Sciatic nerve (tissue), 2 donors: ENCODE measurements at places on chromosomes 11 and 22. TPM values are rescaled to one million over a fixed set of nuclear protein-coding genes. Genes with fewer than 3 reads are reported as not detected.

Gene MUC5AC
- 0.27 TPM for total RNA-seq

- no peak for DNase-seq
Observed at GRCh38 chr11:66047541-66048365, 1.2 kb downstream of the GAL3ST3 start.

DNA sequence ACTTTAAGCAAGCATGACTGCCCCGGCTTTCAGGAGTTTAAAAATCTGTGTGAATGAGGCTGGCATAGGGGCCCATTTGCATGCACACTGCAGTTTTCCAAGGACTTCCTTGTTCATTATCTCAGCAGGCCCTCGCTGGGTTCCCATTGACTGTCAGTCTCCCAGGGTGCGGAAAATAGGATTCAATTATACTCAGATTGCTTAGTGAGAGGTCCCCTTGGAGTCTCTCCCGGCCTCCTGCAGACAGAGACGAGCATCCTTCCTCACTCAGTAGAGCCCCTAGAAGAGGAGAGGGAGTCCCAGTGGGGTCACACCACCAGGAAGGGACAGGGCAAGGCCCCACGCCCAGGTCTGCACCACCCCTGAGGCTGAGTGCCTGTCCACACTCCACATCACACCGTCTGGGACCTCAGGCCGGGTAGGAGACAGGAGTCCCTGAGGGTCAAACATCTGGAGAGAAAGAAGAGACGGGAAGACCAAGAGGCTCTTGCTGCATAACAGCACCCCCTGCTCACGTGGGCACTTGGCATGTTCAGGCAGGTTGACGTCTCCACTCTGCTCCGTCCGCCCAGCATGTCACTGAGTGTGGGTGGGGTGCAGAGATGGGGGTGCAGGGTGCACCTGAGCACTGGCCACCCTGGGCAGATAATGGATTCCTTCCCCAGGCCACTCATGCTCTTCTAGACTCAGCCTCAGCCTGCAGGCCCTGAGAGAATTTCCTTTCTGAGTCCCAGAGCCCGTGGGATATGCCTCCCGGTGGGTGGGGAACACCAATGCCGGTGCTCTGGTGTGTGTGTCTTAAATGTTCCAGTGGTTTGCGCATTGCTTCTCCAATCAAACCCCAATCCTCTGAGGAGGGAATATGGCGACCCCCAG lies 58.8 kb downstream of the MCM5 start:
- DNase-seq = no peak

Gene MGAT3
- total RNA-seq = 56.5 TPM

DNA sequence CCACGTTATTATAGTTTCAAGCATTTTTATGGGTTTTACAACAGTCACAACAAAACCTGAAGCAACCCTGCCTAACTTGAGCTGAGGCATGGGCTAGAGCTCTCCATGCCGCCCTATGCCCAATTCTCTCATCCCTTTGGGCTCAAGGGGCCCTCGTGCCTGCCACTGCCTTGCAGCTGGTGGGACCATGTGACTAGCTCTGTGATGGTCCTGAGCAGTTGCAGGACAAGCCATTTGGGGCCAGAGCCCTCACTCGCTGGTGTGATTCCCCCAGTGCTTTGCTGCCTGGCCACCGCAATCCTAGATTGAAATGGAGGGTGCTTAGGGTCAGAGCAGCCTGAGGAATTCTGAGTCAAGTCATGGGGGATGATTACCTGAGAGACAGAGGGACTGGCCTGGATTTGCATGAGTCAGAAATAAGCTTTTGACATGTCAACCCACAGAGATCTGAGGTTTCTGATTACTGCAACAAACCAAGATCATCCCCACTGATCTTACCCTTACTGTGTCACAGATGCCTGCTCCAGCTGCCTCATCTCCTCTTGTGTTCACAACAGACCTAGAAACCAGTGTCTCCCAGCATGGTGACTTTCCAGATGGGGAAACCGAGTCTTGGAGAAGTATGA lies 323.7 kb downstream of the BRD1 start:
- DNase-seq = no peak

Gene MEI1
- 2.9 TPM for total RNA-seq

Gene OTOG
- total RNA-seq = not detected

GRCh38 chr11:113521737-113522517 lies 46.7 kb upstream of the DRD2 start:
- DNase-seq = no peak

Gene HINFP
- total RNA-seq = 30.4 TPM

Gene SCGB1D2
- not detected for total RNA-seq

Gene NAALADL1
- 14.7 TPM for total RNA-seq

DNA sequence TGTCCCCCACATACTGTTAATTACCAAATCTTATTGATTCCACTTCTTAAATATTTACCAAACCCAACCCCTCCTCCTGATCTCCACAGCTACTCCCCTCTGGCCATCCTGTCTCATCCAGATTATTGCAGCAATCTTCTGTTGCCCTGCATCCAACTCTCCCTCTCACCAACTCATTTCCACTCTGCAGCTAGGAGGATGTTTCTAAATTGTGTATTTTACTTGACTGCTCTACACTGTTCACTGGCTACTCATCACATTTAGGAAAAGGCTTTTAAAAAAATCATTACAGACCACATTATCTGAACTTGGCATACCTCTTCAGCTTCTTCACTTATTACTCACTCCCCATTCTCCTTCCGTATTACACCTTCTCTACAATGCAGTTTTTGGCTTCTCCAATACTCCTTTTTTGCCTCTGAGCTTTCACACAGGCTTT lies 117.9 kb downstream of the ATG16L2 start:
- no peak for DNase-seq

DNA sequence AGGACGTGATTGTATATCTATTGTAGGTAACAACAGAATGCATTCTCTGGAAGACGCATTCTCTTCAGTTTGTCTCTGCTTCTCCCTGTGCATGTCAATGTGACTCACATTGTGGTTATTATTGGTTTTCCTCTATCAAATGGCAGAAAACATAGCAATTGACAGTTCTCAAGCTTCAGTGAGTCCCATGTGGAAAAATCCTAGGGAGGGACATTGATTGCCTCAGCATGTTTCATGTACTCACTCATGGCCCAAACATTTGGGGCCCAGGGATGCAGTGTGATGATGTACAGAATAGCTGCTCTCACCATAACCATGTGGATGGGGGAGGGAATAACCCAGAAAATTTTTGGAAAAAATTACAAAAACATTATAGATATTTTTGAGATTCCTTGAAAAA lies 9.3 kb upstream of the ARL14EP start:
- no peak for DNase-seq

DNA sequence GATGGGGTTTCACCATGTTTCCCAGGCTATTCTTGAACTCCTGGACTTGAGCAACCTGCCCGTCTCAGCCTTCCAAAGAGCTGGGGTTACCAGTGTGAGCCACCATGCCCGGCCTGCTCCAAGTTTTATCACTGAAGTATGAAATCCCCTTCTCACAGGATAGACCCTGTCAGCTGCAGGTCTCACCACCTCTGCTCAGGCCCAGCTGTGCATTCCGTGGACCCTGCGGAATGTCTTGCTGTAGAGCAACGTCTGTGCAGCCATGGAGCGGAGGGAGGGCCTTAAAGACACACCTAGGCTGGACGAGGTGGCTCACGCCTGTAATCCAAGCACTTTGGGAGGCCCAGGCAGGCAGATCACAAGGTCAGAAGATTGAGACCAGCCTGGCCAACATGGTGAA lies 625.4 kb downstream of the BRD1 start:
- peak; percentile 14 for DNase-seq

Gene SCO2
- 1.9 TPM for total RNA-seq

GRCh38 chr11:21411104-21411503 lies 741.7 kb downstream of the NELL1 start:
- no peak for DNase-seq

DNA sequence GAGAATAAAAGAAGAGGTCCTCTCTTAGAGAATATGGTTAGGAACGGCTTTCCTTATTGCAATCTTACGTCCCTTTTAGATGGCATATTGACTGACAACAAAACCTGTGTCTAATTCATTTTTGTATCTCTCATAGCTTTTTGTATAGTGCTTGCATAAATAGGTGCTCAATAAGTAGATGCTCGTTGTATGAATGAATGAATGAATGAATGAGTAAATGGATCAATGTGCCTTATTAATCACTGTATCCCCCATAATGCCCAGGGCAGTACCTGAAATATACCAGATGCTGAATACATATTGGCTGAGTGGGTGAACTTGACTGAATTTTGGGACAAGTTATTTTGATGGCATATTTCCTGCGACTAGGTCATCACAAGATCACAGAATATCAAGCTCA lies 97.9 kb downstream of the SERGEF start:
- DNase-seq = no peak

Gene SLC22A25
- not detected for total RNA-seq

- DNase-seq = peak; percentile 83
Observed at GRCh38 chr22:35629406-35630216, 12.5 kb upstream of the MB start.

- peak; percentile 33 for DNase-seq
Observed at GRCh38 chr22:39216143-39216490, 28.7 kb downstream of the PDGFB start.
